ENCODE measurements at places on chromosomes 2 and 18. TPM values are rescaled to one million over a fixed set of nuclear protein-coding genes. Genes with fewer than 3 reads are reported as not detected.

The CCL20 gene
- 0.89 TPM for total RNA-seq

The FBXO48 gene
- total RNA-seq: 0.25 TPM

The BARD1 gene
- 14.1 TPM for total RNA-seq

The MYO3B gene
- total RNA-seq: not detected

The C2orf80 gene
- not detected for total RNA-seq

The ABCG8 gene
- total RNA-seq: not detected

The CD8B2 gene
- total RNA-seq: not detected

The KCNG2 gene
- total RNA-seq: 0.26 TPM

The HOXD9 gene
- total RNA-seq: 16.8 TPM

The TEKT4 gene
- total RNA-seq: not detected

The PSMA8 gene
- total RNA-seq: not detected

The CASP8 gene
- total RNA-seq: 10.0 TPM

The BCL11A gene
- 0.64 TPM for total RNA-seq

- no peak for DNase-seq
These were observed 106.9 kb downstream of the HDAC4 start for GRCh38 chr2:239293775-239294430.

- no peak for DNase-seq
These were observed 67.3 kb downstream of the PARD6G start for GRCh38 chr18:80179857-80180558.

- DNase-seq: no peak
These were observed 19.9 kb downstream of the FAM98A start for GRCh38 chr2:33579227-33579626.

GRCh38 chr2:166134252-166135151 is 6.7 kb upstream of the SCN1A start:
- no peak for DNase-seq

DNA sequence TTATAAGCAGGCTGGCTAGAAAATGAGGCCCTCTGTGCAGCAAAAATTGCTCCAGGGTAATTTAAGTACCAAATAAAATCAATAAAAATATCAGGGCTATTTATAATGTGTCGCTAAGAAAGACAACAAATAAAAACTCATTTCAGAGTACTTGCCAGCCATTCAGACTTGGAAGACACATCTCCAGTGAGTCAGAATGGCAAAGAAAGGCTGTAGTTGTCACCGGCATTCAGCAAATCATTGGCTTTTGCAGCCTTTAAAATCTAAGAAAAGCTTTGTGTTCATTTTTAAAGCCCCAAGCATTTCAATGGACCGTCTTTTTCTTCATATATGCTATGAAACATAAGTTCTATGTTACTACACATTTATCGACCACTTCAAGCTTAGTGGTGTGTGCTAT is 141.1 kb upstream of the HNMT start:
- no peak for DNase-seq

DNA sequence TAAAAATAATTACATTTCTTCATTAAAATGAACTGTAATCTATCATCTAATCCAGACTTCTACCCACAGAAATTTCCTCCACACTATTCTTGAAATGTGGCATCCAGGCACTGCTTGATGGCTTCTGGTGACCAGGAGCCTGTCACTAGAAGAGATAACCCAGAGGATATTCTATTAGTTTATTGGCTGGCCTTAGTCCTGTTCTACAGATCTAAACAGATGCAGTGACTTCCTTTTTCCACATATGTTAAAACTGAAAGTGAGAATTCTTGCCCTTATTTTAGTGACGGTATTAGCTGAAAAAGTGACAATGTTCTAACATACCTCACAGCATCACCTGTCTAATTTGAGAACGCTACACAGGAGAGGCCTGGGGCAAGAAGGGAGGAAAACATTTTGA is 775.4 kb downstream of the TSN start:
- DNase-seq: no peak

DNA sequence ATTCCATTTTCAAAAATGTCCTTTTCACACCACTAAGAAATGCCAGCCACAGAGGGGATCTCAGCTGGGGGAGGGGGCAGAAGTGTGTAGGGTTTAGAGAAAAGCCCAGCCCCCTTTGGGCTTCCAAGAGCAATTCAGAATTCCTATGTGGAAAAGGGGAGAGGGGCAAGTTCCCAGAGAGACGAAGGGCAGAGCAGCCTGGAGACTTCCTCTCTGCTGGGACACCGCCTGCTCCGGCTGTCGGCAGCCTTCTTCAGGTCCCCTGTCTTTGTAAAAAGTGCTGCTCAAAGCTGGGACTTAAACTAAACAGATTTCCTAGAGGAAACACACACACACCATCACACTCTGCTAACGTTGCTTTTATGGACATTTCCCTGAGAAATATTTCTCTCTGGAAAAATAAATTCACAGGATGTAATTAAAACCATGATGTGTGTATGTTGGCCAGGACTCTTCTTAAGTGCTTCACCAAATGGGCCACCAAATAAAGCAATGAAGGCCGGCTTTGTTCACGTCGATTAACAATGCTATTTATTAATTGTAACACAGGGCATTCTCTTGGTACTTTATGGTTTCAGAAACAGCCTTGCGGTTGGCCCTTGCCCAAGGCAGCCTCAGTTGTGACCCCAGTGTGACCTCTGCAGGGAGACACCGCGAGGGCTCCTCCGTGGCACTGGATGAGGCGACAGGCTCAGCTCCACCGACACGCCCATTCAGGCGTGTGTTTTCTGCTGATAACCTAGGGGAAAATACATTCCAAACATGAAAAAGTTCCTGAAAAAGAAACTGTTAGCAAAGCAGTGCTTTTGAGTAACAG is 5.6 kb upstream of the ASB1 start:
- peak; percentile 80 for DNase-seq

DNA sequence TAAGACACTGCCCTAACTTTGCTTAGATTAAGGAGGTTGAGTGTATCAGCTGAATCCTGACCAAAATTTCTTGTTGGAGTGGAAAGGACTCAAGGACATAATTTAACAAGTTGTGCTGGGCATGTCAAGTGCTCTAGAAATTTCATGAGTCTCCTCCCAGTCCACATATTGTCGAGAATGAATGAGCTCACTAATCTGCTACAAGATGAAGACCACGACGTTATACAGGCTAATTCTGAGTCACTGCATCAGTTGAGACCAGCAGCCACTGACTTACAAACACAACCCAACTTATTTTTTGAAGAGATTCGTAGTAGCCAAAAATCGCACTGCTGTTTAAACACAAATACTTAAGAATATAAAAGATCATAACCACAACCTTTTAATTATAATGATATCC is 28.7 kb upstream of the SLC8A1 start:
- DNase-seq: no peak

DNA sequence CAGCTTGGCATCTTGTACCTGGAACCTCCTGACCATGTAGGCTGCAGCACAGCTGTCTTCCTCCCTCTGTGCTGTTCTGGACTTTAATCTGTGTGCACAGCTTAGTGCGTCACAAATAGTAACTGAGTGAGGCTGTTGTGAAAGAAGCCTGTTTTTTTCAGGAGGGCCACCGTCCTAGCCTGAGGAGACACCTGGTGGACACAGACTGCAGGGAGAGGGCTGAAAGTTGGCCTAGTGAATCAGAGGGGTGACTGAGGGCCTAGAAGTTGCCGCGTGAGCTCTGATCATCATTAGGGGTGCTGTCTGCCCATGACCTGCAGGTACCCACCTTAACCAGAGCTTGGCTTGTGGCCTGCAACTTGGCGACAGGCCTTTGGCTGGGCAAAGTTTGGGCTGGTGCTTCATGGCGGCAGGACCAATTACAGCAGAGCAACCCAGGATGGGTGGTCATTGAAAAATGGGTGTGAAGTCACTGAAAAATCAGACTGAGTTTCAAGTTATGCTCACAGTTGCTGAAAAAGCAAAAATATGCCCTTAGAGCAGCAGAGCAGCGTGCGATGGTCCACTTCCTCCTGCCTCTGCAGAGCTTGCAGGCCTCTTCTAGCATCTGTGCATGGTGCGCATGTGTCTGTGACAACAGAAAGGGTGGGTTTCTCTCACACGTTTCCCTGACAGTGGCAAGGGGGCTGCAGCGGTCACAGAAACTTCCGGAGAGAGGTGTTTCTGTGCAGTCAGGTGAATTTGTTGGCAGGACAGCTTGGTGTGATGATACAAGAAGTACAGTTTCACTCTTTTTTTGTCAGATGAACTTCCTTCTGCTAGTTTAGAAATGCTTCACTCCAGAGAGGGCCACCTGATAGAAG is 9.6 kb downstream of the GDF7 start:
- DNase-seq: no peak

- no peak for DNase-seq
These were observed 279.0 kb upstream of the STON1 start for GRCh38 chr2:48250943-48251342.

DNA sequence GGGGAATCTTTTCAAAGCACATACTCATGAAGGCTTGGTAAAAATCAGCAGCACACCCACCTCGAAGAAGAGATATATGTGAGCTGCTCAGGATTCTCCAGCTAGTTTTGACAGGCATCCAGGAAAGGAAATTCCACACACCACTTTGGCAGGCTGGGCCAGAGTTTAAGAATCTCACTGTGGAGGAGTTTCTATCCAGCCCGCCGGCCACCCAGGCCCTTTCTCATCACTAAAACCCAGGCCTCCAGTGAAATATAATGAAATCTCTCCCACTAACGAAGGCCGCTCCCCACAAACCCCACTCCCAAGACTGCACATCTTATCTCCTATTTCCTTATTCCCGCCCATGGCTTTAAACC is 202.0 kb downstream of the GLI2 start:
- no peak for DNase-seq

GRCh38 chr2:218319813-218320365 is 27.6 kb upstream of the TMBIM1 start:
- DNase-seq: no peak

DNA sequence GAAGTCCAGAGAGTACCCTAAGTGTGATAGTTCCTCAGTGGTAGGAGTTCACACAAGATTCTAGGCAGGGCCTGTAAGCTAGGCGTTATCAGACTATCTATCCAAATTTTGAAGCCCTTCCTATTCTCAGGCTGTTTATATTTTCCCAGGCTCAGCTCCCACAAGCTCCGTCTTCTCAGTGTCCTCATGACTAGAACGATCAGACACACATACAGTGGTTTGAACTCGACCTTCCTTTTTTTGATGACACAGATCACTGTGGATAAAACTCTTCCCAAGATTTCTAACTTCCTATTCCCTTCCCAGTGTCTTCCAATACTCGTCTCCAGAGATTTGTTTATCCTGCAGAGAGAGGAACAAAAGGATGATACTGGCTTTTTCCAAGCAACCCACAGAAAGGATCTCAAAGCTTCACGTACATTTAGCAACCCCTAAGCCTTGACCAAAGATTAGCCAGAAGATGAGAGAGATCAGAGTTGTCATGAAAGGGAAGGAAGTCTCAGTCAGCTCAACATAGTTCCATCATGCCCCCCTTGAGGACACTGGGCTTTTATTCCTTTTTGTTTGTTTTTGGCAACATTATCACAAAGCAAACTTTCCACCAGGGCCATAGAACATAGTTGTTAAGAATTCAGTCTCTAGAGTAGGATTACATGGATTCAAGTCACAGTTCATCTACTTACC is 42.3 kb upstream of the DOK6 start:
- DNase-seq: no peak

DNA sequence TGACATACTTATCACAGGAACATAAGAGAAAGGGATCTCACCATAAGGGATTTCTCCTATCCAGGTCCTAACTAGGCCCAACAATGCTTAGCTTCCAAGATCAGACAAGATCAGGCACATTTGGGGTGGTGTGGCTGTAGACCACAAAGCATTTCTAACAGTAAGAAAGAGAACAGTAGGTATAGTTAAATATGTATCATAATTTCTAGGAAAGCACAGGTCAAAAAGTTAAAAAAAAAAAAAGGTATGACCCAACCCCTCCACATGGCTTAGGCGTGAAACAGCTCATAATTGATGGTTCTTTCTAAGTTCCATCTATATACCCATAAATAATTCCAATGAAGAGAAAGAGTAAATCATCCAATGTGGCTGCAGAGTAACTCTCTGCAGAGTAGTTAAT is 6.9 kb downstream of the PRKD3 start:
- no peak for DNase-seq

GRCh38 chr2:4416431-4416830 is 713.1 kb downstream of the DCDC2C start:
- no peak for DNase-seq

DNA sequence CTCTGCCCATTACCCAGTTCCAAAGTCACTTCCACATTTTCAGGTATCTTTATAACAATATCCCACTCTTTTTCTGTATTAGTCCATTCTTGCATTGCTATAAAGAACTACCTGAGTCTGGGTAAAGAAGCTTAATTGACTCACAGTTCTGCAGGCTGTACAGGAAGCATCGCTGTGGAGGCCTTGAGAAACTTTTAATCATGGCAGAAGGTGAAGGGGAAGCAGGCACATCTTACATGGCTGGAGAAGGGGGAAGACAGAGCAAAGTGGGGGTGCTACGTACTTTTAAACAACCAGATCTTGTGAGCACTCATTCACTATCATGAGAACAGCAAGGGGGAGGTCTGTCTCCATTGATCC is 85.4 kb upstream of the MAP4K3 start:
- no peak for DNase-seq

GRCh38 chr2:209965723-209966122 is 36.7 kb upstream of the RPE start:
- DNase-seq: no peak
